Stimulated activated CD4-positive, alpha-beta T cell treated with anti-CD3 and anti-CD28 coated beads, Interleukin-1b, Interleukin-23, amount 100 ng/mL, for 24 hours (primary cell): ENCODE measurements at places on chromosomes 7 and 10.
A peak's percentile ranks its signal among the peaks of the same experiment; 100 is the strongest.

GRCh38 chr7:94901981-94902380 lies 5.4 kb upstream of the PPP1R9A start:
- no peak for DNase-seq

DNA sequence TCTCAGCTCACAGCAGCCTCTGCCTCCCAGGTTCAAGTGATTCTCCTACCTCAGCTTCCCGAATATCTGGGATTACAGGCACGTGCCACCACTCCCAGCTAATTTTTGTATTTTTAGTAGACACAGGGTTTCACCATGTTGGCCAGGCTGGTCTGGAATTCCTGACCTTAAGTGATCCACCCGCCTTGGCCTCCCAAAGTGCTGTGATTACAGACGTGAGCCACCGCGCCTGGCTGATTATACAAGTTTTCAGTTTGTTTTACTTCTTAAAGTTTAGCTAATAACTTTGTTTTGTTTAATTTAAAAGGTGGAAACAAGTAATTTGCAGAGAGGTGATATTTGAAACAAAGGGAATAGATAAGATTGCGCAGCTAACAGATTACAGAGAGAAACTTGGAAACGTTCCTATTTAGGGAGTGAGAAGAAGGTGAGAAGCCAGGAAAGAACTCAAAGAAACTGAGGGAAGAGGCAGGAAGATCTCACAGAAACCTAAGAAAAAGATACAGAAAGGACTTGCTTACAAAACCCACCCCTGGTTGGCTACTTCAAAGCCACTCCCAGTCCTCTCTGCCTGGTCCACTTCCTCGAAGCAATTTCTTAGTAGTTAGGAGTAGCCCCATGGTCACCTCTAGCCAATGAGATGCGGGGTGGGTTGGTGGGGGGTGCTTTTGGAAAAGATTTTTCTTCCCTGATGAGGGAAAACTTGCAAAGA lies 15.0 kb upstream of the PDLIM1 start:
- DNase-seq: no peak

DNA sequence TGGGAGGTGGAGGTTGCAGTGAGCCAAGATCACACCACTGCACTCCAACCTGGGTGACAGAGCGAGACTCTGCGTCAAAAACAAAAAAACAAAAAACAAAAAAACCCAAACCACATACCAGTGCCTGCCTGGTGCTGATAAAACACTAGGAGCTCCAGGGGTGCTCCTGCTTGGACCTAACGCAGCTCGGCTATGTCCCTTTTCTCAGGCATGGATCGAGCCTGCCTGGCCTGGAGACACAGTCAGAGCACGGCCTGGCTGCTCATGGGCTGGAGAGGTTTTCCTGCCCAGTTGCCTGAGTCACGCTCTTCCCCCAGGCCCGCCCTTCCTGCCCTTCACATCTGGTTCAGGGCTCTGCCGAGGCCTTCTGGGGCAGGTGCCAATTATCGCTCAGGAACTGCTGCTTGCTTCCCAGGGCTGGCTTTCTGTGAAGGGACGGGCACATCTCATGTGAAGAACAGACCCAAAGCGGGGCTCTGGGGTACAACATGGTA lies 12.6 kb upstream of the NPFFR1 start:
- DNase-seq: no peak

DNA sequence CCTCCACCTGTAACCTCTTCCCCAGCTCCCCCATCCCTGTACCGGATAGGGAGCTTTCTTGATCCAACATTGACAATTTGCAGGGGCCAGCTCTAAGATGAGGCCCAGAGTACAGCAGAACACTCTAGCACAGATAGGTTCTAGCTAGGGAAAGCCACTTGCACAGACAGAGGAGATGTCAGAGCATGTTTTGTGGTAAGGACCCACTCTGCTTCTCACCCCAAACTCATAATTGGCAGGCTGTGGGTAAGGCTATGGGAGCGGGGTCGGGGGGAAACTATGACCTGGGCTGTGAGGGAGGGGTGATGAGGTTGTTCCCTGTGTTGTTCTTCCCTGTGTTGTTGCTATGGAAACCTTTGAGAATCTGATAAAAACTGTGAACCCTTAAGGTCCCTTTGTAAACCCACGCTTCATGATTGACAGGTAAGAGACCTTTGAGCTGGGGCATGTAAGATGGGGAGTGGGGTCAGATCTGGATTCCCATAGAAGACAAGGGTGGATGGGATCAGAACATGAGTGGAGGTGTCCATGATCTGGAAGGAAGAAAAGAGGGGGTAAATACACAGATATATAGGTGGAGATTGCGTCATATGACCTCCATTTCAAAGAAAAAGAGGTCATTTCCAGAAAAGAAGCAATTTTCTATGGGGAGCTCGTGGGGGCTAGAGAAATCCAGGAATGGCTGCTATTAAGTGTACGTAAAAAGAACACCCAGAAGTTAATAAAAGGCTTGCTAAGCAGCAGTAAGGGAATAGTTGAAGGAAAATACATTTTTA lies 4.0 kb downstream of the CALD1 start:
- no peak for DNase-seq

DNA sequence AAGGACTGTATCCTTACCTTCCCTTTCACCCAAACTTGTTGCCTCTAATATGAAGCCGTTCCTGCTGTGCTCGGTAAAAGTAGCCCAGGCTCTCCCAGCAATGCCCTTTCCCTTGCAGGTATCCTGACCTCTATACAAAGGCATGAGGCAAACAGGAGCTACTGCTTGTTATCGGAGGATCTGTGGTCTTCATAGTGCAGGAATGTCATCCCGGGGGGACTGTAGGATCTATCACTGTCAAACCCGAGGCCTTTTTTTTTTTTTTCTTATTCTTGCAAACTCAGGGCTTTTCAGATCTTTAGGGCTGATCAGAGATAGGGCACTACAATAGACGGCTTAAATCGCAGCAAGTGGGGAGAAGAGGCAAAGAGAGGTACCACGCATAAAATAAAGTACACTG lies 1206.6 kb downstream of the TYW1 start:
- DNase-seq: no peak

GRCh38 chr10:79292026-79292766 lies 55.1 kb upstream of the PPIF start:
- DNase-seq: no peak

- DNase-seq: peak; percentile 52
Observed at GRCh38 chr10:25875556-25876165, 58.4 kb upstream of the MYO3A start.

- DNase-seq: no peak
Observed at GRCh38 chr7:8232999-8233847, 28.7 kb downstream of the ICA1 start.
